ENCODE measurements at places on chromosomes 7 and 10.

DNA sequence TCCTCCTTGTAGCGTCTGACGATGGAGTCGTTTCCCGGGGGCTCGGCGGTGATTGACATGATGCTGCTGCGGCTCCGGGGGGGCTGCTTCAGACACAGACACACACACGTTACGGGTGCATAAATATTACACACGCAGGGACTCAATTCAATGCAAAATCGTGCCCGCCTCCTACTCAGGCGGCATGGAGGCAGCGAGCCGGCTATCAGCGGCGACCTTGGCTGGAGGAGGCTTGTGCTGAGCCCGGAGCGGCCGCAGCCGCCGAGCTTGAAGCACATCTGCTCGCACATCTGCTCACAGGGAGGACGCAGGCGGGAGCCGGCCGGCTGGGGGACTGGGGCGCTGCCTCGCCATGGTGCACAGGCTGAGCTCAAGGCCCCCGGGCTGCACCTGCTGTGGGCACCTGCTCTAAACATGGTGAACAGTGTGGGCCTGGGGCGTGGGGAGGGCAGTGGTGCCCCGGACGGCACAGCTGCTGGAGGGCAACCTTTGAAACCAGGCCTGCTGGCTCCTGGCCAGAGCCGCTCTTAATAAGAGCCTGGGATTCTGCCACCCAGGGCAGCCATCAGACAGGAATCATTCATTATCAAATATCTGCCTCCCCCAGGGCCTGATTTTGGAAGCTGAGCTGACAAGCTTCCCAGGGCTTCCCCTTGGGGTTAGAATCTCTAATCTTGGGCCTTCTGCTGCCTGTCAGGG is 84.7 kb upstream of the GNA12 start:
- DNase-seq: no peak

DNA sequence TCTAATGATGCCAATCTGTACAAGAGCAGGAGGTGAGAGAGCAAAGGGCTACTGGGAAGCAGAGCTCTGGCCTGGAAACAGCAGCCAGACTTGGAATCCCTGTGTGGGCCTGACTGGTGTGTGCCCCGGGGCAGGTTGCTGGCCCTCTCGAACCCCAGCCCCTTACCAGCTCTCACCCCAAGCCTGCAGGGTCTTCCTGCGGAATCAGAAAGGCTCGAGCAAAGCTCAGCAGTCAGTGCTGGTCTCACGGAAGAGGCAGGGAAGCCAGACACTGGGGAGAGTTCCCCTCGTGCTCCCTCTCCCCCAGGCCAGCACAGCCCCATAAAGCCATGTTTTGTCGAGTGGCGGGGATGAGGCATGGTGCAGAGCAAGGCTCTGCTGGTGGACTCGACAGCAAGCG is 50.1 kb downstream of the POLR3A start:
- DNase-seq: no peak

GRCh38 chr7:6530626-6531491 is 20.4 kb downstream of the GRID2IP start:
- DNase-seq: peak; percentile 50

DNA sequence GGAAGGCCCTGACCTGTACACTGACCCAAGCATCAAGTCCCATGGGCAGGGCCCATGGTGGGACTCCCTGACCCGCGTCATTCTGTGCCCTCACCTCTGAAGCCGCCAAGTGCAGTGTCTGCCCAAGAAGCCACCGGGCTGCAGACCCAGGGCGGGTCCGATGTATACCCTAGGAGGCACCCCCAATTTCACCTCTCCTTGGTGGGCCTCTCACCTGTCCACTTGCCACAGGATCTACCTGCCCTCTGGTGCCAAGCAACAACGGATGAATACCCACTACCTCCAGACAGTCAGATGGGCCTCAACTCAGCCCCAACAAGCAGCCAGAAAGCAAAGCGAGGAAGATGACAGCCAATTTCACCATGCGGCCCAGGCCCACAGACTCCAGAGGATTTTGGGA is 92.6 kb downstream of the CTBP2 start:
- DNase-seq: no peak

GRCh38 chr7:91787931-91788330 is 92.6 kb downstream of the MTERF1 start:
- DNase-seq: no peak

DNA sequence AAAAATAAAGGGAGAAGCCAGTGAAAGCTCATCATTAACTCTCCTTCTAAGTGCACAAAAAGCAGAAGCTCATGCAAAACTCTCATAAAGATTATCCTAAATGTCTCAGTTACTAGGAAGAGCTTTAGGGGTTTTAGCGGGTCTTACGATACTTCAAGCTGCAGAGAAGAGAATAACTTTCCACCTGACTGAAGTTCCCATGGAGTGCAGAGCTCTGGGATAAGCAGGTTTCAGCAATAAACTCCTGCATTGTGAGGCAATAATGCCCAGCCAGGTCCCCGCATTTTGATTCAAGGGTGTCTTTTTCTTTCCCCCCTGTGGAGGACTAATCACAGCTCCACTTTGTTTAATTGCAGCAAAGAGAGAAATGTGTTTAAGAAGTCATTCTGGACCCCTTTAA is 241.9 kb upstream of the SP8 start:
- DNase-seq: no peak

GRCh38 chr10:117477961-117478670 is 64.4 kb upstream of the EMX2 start:
- DNase-seq: no peak

GRCh38 chr10:76047521-76047920 is 616.1 kb downstream of the LRMDA start:
- no peak for DNase-seq

- no peak for DNase-seq
Observed at GRCh38 chr7:127209886-127210285, 42.9 kb downstream of the GRM8 start.

GRCh38 chr10:45580371-45581215 is 92.0 kb downstream of the ZFAND4 start:
- no peak for DNase-seq

- no peak for DNase-seq
Observed at GRCh38 chr10:125235093-125236069, 75.0 kb upstream of the CTBP2 start.

DNA sequence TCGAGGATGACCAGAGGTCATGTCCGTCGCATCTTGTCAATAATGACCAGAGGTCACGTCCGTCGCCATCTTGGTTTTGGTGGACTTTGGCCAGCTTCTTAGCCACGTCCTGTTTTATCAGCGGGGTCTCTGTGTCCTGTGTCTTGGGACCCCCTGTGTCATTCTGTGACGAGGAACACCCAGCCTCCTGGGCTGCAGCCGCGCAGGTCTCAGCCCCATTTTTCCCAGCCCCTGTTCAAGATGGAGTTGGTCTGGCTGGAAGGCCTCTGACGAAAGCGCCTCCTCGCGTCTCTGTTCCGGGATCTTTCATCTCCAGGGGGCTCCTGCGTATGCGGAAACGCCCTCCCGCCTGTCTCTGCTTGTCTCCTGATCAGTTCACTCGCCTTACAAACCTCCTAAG is 134.2 kb downstream of the ELFN1 start:
- no peak for DNase-seq

GRCh38 chr10:73537288-73537687 is 41.5 kb upstream of the PPP3CB start:
- no peak for DNase-seq

DNA sequence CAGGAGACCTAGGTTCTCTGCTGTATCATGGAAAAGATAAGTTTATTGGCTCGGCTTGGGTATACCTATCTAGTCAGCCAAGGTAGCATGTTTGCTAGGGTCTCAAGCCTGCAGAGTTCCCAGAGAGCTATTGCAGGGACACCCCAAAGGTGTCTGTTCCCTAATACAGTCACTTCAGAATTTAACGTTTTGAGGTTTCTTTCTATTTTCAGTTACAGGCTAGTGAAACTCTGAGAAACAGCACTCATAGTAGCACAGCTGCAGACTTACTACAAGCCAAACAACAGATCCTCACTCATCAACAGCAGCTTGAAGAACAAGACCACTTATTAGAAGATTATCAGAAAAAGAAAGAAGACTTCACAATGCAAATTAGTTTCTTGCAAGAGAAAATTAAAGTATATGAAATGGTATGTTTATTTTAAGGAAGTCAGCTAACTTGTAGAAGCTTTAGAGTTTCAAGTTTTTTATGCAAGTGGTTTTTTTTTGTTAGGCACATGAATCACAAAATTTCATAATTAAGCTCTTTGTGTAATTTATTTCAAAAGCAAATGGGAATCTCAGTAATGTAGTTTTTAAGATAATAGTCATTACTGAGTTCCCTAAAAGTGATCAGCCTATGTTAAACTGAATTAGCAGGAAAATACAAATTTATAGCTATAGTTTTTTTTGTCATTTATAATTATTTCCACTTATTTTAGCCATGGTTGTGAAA is 54.9 kb downstream of the AKAP9 start:
- no peak for DNase-seq

GRCh38 chr10:22702348-22702747 is 12.0 kb downstream of the PIP4K2A start:
- DNase-seq: no peak

GRCh38 chr7:43679210-43680068 is 49.9 kb downstream of the COA1 start:
- DNase-seq: no peak

- peak; percentile 8 for DNase-seq
Observed at GRCh38 chr10:62183442-62183841, 85.2 kb downstream of the RTKN2 start.

DNA sequence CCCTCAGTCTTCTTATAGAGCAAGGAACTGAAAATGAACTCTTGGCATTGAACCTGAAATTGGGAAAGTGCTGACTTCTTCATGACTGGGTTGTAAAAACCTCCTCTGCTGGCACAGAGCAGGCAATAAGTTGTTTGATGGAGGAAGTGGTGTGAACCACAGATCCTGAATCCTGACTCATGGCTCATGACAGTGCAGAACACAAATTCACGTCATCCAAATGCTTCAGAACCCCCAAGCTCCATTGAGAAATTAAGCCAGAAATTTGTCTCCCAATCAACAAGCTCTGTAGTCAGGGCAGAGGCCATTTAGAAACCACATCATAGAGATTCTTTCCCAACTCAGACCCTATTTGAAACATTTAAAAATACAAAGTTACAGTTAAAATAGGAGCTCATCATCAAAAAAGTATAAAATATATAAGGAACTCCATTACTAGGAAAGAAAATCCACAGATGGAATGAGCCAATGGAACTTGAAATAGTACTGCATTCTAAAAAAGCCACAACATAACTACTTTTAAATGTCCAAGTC is 10.3 kb upstream of the STK17A start:
- DNase-seq: no peak

DNA sequence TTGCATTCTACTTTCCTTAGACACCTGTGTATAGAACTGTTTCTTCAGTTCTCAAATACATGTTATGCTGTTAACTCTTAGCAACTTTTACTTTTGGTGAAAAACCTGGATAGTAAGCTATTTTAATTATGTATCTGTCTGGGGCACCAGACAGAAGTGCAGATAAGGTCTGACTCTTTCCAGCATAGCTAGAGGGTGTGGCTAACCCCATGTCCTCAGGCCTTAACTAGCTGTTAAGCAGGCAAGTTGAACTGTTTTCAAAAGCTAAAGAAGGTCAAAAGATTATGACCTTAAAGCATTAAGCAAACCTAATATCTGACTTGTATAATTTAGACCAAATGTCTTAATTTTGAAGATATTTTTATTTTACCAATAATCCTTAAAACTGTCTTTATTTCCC is 45.1 kb upstream of the INHBA start:
- no peak for DNase-seq

GRCh38 chr10:58574058-58574457 is 61.4 kb downstream of the BICC1 start:
- DNase-seq: no peak

GRCh38 chr10:74558403-74558802 is 268.0 kb upstream of the KAT6B start:
- no peak for DNase-seq

DNA sequence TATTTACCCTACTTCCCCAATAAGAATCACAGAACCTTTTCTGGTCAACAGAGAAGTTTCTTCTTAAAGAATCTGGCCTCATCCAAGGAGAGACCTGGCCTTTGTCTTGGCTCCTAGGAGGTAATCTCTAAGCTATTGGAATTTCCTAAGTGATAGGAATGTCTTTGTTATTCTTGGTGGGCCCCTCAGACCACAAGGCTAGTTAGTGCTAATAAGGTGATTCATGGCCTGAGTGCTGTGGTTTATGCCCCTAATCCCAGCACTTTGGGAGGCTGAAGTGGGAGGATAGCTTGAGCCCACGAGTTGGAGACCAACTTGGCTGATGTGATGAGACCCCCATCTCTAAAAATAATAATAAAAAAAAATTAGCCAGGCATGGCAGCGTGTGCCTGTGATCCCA is 60.0 kb upstream of the CYP2C18 start:
- no peak for DNase-seq

DNA sequence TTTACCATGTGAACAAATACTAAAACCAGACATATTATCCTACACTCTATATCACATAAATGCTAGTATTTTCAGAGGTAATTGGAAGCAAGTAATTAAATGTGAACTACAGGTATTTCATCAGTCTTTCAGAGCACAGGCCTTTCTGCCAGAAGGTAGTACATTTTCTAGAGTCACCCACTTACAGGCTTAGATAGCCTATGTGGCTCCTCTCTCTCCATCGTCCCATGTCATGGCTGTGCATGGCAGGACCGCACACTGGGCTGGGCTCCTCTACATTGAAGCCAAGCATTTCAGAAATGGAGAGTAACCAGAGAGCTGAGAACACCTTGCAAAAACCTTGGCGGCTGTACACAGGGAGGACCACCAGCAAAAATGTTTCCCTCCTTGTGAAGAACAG is 49.7 kb downstream of the GFRA1 start:
- no peak for DNase-seq

- no peak for DNase-seq
Observed at GRCh38 chr7:132842478-132842877, 239.4 kb downstream of the CHCHD3 start.

- DNase-seq: no peak
Observed at GRCh38 chr7:137834552-137834951, 12.2 kb downstream of the DGKI start.

GRCh38 chr10:121002586-121003205 is 151.5 kb downstream of the WDR11 start:
- no peak for DNase-seq

- DNase-seq: no peak
Observed at GRCh38 chr10:24170199-24170598, 38.7 kb upstream of the KIAA1217 start.

Measured in stimulated activated CD8-positive, alpha-beta memory T cell treated with anti-CD3 and anti-CD28 coated beads, Interleukin-7, amount 100 ng/mL, for 1 hour (primary cell).